ENCODE measurements at places on chromosomes 6 and 20.
A peak's percentile ranks its signal among the peaks of the same experiment; 100 is the strongest.

DNA sequence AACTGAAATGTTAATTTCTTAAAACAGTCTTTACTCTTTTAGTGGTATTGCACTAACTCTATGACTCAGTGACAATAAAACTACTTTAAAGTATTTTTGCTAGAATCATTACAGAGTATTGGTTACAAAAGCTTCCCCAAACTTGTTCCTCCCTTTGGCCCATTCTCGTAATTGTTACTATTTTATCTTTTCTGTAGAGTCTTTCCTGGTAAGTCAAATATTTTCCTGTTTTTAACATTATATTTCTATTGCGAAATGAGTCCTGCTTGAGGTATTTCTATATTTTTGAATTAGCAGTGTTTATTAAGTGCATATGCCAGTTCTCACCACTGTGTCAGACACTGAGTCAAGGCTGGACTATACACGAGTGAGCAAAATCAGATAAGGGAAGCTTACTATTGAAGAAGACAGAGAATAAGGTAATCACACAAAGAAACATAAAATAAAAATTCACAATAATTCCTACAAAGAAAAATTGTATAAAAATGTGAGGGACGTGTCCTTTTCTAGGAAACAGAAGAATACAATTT, 970.5 kb downstream of the EYS start:
- DNase-seq: no peak

DNA sequence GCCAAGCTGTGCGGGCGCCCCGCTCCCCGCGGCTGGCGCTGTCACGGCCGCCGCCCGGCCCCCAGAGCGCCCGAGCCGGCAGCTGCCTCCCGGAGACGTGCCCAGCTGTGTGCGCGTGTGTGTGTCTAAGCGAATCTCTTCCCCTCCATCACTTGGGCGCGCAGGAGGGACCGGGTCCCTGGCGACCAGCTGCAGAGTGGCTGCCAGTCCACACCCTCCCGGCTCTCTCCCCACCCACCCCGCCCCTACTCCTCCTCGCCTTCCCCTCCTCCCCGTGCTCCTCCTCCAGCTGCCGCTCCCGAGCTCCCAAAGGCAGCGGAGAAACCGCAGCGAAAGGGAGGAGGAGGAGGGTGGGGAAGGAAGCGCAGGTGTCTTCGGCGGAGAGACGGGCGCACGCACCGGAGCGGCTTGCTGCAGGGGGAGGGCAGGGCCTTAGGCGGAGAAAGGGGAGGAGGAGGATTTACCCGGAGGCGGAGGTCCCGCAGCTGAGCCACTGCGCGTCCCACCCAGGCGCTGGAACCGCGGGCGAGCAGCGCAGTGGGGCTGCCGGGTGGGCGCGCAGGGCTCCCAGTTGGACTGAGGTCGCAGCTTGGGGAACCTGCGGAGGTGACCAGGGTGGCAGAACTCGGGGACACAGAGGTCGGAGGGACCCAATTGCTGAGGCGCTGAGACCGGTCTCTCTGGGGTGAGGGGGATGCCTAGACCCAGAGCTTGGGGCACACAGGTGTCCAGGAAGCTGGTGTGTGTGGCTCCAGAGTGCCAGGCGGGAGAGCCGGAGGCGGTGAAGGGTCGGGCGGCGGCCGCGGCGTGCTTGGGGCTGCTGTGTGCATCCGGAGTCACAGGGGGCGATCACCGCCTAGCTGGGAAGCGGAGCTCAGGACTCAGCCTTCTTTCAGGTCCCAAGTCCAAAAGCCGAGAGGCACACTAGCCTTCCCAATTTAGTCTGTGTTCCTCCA, at the start of gene HS3ST5:
Gene HS3ST5, minus strand, starts transcription at position 198 of the 956 bp plus-strand sequence. CDS start 280,178 bp downstream, outside the sequence.
- no peak for DNase-seq

DNA sequence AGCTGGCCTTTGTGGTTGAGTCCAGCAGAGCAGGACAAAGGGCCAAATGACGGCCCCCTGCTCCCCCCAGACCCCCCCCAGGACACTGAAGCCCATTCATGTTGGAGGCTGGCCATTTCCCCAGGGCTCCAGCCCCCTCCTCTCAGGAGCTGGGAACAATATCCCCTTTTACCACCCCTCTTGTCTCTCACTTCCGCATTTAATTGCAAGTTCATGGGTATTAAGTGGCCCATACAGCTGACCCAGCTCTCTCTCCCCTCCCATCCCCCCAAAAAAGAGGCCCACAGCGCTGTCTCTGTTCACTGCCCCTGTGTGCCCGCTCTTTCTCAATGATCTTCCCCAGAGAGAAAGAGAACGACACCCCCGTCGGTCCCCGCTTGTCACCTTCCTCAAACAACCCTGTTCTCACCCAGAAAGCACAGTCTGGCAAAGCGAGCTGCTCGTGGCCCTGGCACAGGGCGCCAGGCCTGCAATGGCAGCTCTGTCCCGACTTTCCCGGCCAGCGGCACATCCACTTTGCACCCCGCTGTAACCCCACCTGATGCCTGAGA, 30.4 kb downstream of the PREX1 start:
- DNase-seq: no peak

DNA sequence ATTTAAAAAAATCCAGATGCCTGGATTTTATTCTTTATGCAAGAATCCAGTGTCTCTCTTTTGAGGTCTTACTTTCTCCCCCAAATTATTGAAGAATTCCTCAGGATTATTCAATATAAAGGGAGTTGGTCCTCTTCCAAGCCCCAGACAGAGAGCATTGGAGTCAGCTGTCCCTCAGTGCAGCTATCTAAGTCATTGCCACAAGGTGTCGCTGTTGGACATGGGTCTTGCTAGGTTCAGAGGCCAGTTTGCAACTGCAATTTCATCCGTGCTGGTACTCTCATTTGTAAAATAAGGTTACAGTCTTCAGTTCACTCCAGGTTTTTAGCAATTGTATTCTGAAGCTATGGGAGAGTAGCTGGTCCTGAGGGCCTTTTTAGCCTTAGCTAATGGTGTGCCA, 27.8 kb downstream of the CCN2 start:
- DNase-seq: peak; percentile 53

GRCh38 chr20:9592419-9592818, 78.0 kb downstream of the LAMP5 start:
- no peak for DNase-seq

DNA sequence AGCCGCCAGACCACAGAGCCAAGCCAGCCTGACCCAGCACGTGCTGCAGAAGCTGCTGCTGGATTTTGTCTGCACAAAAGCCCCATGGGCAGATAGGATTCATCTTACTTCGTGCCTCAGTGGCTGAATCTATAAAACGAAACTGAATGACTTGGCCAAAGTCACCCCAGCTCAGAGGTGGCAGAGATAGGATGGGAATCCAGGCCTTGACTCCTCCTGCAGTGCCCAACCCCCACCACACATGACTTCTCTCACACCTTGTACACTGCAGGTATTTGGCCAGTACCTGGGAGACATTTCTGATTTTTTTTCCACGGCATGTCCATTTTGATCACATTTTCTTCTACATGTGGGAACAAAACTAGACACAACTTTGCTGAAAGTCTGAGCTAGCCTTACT, 182.1 kb downstream of the ANKRD60 start:
- DNase-seq: no peak

GRCh38 chr6:31513456-31514165, 15.2 kb upstream of the MCCD1 start:
- no peak for DNase-seq

DNA sequence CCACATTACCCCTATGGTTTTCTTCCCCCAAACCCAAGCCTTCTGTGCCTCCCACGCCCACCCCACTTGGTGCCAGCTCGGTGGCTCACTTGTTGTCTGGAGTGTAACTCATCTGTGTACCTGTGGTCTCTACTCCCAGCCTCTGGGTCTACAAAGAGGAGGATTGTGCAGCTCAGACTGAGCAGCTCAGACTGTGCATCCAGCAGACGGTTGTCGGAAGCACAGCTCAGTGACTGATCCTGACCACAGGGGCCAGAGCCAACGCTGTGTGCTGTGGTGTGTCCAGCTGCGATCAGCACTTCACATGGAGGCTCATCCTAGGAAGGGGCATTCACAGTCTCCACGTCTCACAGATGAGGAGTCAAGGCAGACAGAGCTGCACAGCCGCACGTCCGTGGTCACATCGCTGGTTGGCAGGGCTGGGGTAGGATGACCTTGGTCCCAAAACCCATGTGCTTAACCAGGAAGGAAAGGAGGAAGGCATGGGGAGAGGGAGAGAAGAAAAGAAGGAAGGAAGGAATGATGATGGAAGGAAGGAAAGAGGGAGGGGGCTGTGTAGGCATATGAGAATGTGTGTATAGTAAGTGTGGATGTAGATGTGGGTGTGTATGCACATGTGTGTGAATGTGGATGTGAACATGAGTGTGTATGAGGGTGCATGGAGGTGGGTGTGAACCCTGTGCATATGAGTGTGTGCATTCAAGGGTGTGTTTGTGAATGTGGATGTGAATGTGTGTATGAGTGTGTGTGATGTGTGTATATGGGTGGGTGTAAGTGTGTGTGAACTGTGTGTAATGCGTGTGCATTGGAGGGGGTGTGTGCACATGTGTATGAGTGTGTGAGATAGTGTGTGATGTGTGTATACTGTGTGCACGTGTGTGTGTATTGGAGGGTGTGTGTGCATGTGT, 28.2 kb upstream of the STX16 start:
- no peak for DNase-seq

DNA sequence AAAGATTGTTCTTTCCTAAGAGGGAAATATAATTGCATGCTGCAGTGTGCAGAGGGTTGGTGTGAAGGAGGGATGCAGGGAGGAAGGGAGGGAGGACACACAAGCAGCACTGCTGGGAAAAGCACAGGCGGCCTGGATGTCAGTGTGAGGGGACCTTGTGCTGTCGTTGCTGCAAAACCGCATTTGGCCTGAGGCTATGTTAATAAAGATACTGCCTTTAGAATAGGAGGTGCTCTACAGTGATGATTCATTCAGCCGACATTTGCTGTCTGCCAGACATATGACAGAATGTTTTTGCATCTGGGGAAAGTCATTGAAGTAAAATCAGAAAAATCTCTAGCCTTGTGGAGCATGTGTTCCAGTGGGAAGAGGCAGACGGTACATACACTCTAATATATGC, 50.5 kb upstream of the TRIM26 start:
- DNase-seq: no peak

DNA sequence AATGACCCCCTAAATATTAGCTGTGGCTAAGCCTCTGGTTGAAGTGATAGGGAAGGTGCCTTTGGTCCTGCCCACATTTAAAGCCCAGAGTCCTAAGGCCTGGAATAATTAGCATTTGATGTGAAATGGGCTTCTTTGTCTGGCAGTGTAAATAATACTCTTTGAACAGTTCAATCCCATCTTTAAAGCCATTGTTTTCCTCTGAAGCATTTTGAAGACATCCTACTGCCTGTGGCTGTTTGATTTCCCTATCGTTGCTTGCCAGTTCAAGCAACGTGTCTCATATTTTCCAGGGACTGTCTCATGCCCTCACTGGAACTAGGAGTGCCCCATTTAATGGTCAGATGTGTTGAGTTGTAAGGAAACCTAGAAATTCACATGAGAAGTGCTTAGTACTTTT, 89.3 kb upstream of the BTN3A2 start:
- no peak for DNase-seq

GRCh38 chr6:317448-318144, 25.3 kb downstream of the DUSP22 start:
- DNase-seq: no peak

GRCh38 chr6:149248693-149249369, 68.7 kb upstream of the TAB2 start:
- DNase-seq: no peak

DNA sequence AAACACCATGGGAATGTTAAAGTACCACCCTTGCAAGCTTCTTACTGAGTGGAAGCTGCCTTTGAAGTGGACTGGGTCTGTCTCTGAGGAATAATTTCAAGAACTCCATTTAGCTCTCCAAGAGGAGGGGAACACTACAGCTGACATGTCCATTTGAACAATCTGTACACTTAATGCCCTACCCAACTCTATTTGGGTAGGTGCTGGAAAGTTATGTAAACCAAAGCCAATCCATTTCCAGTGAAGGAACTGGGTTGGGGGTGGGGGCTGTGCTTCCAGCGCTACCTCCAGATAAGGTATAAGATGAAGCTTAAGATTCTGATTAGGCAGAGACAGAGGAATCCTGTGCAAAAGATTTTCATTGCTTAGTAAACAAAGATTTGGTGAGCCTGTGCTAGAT, 122.0 kb downstream of the TCP11 start:
- DNase-seq: no peak

- DNase-seq: no peak
Observed at GRCh38 chr6:106886922-106887797, 87.4 kb downstream of the CD24 start.

Measured in SK-N-MC (cell line).